ENCODE measurements at places on chromosomes 2 and 18.

- DNase-seq: no peak
These were observed 161.8 kb downstream of the SOCS6 start for GRCh38 chr18:70450426-70451253.

DNA sequence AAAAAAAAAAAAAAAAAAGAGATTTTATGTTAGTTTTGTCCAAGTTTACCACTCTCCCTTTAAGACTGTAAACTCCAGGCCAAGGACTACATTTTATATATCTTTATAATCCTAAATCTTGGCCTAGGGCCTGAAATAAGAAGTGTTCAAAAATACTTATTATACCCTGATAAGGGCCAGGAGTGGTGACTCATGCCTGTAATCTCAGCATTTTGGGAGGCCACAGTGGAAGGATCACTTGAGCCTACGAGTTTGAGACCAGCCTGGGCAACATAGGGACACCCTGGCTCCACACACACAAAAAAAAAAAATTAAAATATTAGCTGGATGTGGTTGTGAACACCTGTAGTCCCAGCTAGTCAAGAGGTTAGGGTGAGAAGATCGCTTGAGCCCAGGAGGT is 12.7 kb downstream of the TRIP12 start:
- DNase-seq: no peak

DNA sequence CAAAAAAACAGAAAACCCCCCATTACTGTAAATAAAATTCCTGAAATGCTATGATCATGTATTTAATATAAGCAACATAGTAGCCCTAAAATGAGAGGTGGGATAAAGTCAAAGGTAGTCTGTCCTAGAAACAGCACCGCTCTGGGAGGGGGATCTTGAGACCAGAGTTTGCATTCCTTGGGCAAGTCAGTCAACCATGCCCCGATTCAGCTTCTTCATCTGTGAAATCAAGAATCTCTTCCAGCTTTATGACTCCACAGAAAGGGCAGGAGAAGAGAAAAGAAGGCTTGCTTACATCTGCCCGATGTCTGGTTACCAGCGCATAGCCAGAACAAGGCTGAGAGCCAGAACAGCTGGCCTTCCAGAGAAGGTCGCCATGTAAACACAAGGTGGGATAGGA is 2.1 kb upstream of the FBLN7 start:
- DNase-seq: no peak

DNA sequence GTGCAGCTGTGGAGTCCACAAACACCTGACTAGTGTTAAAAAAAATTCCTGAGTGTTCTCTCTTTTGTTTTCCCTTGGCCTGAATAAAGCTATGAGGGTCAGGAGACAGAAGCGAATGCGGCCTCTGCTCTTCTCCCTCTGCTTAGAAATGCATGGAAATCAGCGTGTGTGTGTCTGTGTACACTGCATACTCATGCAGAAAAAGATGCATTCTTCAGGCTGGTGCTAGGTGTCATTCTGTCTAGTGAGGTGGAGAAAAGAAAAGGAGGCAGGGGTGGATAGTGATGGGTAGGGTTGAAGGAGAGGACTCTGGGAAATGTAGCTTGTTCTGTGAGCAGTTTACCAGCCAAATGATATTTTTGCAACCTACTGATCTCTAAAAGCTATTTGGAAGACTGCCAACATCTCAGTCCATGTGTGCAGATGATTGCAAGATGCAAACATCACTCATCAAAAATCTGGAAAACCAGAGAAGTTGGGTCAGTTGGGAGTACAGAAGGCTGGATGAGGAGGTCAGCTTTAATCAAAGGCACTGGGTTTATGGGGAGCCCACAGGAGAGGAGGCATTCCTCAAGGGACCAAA is 177.7 kb downstream of the INSIG2 start:
- DNase-seq: no peak

DNA sequence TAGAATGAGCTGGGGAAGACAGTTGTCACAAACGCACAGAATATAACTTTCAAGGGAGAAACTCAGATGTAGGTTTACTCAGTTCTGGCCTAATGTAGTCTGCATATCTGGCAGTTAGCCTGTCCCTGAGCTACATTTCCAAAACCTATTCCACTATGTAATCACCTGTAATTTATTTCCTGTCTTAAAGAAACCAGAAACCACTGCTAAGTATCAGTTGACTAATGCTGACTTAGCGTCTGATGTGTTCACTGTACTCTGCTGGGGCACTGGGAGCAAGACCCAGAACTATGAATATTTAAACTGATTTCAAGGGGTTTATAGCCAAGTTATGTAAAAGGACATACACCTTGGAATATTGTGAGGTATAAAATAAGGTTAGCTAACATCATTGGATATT is 1995.2 kb upstream of the PIK3C3 start:
- DNase-seq: no peak

GRCh38 chr2:108936076-108936864 is 52.8 kb downstream of the EDAR start:
- DNase-seq: no peak

DNA sequence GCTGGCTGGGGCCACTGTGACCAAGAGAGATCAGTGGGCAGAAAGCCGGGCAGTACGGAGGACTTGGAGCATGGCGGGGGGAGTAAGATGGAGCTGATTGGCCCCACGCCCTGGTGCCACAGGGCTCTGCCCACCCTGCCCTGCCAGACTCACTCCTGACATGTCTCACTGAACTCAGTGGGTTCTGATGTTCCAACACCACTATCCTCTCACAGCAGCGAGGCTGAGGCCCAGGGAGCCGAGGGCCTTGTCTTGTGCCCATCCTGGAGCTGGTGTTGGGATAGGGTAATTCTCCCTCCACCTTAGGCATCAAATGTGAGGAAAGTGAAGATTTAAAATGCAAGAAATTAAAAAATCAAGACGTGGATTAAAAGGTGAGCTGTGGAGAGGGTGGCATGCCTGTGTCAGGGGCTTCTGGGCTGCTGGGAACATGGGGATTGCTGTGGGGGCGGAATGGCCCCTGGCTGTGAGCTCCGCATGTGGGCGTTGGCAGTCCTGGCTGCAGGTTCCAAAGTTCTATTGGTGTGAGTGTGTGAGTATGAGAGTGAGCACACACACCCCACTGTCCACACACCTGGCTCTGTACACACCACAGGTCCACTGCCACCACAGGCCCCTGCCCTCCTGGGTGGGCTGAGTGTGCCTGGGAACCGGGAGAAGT is 283.5 kb upstream of the HS6ST1 start:
- DNase-seq: no peak

DNA sequence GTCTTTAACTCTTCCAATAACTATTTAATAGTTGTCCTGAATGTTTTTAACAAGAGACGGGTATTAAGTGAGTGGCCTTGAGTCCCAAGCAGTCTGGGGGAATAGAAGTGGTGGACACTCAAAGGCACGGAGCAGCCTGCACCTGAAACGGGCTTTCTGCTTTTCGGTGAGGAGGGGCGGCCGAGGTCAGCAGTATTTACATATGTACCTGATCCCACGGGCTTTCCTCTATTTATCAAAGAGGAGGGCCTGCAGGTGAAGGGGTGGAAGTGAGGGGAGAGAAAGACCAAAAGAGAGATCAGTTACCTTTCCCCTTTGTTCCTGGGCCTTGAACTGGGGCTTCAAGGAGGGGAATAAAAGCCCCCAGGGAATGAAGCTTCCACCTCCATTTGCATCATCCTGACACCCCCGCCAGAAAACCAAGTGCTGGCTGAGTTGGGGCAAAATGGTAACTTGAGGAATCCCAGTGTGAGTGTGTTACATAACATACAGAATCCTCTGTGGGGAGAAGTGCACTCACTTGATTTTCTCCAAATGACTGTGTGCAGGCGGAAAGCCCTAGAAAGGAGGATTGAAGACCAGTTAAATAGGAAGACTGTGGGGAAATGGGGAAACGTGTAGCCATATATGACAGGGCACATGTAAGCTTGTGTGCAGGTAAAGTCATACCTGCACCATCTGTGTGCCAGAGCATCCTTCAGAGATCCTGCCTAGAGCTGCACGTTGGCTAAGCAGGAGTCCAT is 12.4 kb downstream of the POU3F3 start:
- DNase-seq: no peak

DNA sequence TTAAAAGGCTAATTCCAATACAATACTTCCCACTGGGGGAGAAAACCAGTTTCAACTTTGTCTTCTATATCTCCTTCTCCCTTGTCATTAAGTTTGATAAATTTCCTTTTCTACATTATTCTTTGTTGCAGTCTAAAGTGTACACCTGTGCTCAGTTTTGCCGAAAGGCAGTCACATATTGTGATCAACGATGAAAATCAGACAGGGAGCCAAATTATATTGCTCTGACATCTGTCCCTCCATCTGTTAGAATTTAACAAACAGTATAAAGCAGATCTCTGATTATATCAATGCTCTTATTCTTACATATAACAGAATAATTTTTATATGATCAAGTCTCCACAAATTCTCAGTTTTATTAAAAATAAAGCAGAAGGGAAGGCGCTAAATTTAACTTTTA is 496.7 kb downstream of the NRXN1 start:
- no peak for DNase-seq

GRCh38 chr18:23151414-23152099 is 16.3 kb downstream of the CABLES1 start:
- no peak for DNase-seq

- DNase-seq: no peak
These were observed 29.2 kb upstream of the LDAH start for GRCh38 chr2:20852139-20852538.

GRCh38 chr2:36235882-36236281 is 119.7 kb upstream of the CRIM1 start:
- DNase-seq: no peak

DNA sequence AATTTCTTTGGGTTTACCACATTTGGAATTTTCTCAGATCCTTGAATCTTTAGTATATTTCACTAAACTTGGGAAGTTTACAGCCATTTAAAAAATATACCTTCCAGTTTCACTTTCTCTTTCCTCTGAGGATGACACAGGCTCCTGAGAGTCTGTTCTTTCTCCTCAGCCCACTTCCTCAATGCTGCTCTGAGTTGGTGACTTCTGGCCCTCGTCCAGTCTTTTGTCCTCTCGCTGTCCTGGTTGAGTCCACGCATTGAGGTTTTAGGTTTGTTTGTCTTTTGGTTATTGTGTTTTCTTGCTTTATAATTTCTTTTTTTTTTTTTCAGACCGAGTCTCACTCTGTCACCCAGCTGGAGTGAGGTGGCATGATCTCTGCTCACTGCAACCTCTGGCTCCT is 40.7 kb upstream of the GALR1 start:
- no peak for DNase-seq

GRCh38 chr2:47033102-47033880 is 117.7 kb upstream of the MCFD2 start:
- DNase-seq: no peak

DNA sequence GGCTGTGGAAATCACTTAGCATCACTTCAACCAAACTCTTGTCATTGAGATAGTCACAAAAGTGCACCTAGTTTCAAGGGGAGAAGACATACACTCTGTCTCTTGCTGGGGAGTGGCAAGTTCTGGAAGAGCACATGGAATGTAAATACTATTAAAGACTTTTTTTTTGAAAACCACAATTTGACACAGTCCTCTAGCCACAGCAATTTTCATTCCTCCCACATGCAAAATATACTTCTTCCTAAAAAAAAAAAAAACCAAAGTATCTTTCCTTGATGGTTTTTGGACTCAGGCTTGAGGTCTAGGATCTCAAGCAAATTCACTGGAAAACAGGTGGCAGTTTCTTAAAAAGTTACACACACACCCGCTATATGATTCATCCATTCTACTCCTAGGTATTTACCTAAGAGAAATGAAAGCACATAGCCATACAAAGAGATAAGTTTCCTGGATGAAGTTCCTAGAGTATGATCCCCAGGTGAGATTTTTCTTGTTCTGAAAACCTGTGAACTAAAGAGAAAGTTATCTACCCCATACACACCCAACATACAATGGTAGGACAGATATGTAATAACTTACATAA is 295.8 kb downstream of the SP3 start:
- no peak for DNase-seq

DNA sequence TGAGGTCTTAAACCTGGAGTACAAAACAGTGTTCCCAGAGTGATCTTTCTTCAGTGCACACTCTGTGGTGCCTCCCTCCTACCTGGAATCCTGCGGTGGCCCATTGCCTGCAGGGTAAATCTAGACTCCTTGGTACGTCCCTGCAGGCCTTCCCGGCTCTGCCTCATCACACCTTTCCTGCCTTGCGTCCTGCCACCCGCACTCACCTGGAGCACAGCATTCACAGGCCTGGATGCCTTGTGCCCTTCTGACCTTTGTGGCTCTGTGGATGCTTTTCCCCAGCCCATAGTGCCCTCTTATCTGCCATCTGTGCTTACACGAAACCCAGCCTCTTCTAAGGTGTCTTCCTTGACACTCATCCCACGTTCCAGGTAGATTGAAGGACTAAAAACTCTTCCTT is 62.7 kb downstream of the PRKRA start:
- no peak for DNase-seq
